ENCODE measurements at places on chromosomes 11 and 22.
A peak's percentile ranks its signal among the peaks of the same experiment; 100 is the strongest.

DNA sequence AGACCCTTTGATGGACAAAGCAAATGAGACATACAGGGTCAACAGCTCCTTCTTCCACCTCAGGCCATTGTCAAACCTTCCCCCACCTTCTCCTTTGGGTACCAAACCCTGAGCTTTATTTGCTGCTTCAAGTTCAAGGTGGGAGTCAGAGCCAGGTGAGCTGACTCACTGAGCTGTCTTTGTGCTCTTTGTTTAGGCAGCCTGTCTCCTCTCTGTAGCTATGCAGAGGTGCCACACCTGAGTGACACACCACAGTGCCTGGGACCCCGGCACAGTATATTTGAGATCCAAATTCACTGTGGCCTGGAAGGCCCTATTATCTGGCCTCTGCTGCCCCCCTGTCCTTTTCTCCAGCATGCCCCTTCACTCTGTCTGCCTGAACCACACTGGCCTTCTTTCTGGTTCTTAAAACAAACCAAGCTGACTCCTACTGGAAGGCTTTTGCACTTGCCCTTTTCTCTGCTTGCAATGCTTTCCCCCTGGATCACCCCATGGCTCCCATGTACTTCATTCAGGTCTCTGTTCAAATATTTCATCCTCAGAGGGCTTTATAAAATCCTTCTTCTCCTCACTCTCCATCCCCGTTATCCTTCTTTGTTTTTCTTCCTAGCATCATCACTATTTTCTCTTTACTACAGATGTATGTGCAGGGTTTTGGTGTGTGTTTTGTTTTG is 16.1 kb downstream of the LMO2 start:
- no peak for DNase-seq

DNA sequence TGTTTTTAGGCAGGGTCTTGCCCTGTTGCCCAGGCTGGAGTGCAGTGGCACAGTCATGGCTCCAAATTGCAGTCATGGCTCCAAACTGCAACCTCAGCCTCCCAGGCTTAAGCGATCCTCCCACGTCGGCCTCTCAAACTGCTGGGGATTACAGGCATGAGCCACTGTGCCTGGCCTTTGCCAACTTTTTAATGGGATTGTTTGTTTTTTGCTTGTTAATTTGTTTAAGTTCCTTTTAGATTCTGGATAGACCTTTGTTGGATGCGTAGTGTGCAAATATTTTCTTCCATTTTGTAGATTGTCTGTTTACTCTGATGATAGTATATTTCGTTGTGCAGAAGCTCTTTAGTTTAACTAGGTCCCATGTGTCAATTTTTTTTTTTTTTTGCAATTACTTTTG is 10.0 kb upstream of the SCGB1D1 start:
- no peak for DNase-seq

DNA sequence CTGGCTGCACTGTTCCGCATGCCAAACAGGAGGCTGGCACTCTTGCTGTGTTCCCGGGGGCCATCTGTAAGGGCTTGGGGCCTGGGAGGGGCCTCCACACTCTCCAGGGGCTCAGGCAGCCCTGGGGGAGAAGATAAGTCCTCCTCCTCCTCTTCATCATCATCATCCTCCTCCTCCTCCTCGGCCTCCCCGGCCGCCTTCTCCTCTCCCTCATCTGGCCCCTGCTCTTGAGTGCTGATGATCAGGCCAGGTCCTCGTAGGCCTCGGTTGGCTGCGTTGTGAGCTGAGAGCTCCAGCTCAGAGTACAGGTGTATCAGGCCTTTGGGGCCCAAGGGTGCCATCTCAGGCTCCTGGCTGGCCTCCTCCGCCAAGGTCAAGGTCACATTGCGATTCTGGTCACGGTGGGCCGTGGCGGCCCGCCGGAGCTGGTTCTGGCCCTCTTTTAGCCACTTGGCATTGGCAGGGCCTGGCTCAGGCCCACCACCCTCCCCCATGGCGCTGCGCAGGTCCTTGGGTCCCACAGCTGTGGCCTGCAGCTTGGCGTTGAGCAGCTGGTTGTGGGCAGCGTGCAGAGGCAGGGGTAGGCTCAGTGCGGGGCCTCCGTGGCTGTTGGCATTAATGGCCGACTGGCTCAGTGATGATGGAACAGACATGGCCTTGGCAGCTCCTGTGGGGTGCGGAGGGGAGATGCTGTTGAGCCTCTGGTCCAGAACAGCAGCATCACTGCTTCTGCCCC is 8.0 kb downstream of the APBB1 start:
- DNase-seq = no peak

- no peak for DNase-seq
Observed at GRCh38 chr22:19518635-19519034, 5.6 kb downstream of the CLDN5 start.

- no peak for DNase-seq
Observed at GRCh38 chr11:109794501-109794900, 298.7 kb upstream of the ZC3H12C start.

DNA sequence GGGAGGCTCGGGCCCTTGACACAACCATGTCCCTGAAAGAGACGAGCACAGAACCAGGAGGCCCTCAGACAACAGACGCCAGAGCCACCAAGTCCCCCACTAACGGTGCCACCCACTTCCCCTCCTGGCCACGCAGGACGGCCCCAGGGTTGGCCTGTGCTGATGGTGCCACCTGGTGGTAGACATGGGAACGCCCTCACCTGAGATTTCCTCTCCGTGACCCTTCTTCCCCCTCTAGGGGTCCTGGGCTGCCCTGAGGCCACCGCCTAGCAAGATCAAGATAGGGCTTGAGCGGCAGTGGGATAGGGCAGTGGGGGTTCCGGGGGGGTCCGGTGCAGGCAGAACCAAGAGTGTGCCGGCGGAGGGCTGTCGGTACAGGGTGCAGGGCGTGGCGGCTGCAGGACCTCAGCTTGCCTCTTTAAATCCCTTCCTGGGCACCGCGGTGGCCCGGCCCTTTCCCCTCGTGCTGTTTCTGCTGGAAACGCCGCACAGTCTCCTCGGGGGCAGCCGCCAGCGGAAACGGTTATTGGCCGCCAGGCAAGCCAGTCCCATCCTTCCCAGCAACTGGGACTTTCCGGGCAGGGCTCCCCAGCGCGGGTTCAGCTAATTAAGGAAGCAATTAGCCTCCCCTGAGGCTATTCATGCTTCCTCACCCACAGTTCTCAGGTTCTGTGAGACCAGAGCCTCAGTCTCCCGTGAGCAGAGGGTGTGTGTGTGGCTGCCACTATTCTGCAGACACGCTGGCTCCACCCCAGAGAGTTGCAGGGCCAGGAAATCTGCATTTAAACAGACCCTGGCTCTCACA is 5.5 kb upstream of the NFAM1 start:
- DNase-seq = peak; percentile 87

- no peak for DNase-seq
Observed at GRCh38 chr11:60348116-60348515, 21.1 kb downstream of the MS4A6E start.

GRCh38 chr11:102457865-102458264 is 5.3 kb upstream of the TMEM123 start:
- no peak for DNase-seq

DNA sequence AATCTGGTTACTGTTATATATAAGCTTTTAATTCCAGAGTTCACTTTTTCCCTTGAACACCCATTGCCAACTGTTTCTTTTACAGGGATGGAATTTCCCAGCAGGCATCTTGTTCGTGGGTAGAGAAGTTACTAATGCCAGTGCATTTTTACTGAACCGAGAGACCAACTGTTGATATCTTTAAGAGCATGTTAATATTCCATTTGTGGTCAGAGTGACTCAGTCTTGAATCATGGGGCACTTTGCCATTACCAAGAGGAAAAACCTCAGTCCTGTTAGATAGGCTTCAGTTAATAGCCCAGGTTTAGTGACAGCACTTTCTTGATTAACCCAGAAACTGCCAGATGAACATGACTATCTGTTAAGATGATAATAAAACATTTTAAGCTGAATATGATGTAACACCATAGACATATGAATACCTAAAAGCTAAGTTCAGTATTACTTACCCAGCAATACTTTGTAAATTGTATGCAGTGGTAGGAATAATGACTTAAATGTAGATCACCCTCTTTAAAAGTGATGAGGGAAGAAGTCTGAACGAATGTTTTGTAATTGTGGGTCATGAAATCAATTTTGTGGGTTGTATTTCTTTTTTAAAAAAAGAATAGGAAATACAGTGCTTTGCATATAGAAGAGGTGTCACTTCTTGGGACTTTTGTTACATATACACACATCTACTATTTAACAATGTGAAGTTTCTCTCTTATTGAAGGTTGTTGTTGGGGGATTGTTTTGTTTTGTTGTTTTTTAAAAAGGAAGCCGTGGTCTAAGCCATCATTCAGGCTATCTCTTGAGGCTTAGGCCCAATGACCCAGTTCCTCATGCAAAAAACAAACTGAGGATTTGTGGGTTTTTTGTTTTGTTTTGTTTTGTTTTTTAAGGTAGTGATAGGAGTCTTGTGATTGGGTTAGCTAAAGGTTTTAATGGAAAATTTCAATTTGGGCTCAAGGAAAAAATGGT is 79.2 kb upstream of the GRIK4 start:
- no peak for DNase-seq

DNA sequence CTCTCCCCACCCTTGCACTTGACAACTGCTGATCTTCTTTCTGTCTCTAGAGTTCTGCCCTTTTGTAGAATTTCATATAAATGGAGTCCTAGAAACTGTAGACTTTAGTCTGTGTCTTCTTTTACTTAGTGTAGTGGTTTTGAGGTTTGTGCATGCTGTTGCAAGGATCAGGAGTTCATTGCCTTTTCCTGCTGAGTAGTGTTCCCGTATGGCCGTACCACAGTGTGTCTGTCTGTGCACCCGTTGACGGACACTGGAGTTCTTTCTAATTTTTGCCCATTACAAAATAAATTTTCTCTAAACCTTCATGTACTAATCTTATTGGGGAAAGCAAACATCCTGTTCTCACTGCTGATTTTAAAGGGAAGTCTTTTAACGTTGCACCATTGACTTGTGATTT is 138.1 kb downstream of the TBC1D22A start:
- DNase-seq = no peak

- DNase-seq = no peak
Observed at GRCh38 chr11:32723332-32723731, 71.1 kb downstream of the CCDC73 start.

- DNase-seq = no peak
Observed at GRCh38 chr11:81497202-81497804, 1236.4 kb downstream of the FAM181B start.

DNA sequence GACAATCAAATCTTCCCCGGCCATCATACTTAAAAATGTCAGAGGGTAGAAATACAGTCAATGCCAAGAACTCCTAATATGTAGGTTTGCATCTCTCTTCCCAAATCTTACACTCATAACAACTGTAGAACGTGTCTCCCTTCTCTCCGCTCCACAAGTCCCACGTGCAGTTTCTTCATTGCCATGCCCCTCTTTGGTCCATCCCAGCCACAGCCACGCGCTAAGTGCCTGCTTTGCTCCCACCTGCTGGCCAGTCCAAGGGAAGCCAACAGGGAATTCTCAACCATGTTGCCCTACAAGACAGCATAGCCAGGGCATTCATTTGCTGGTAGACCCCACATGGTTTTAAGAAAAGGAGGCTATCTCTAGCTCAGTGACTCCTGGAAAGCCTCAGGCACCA is 420.6 kb upstream of the ISX start:
- DNase-seq = no peak

DNA sequence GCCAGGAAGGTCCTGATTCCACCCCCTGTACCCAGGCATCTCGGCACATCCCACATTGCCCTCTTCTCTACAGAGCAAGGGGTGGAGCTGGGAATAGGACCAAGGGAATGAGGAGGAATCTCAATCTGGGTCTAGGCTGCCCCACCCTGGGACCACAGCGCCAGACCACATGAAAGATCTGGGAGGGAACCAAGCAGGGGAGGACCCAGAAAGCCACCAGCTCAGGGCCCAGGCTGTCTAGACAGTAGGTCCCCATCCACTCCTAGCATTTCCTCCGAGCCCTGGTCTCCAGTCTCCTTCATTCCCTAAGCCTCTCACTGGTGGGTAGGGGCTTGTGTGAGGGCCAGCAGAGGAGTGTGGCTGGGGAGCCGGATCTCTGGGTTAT is 11.6 kb downstream of the PHLDB1 start:
- peak; percentile 12 for DNase-seq

DNA sequence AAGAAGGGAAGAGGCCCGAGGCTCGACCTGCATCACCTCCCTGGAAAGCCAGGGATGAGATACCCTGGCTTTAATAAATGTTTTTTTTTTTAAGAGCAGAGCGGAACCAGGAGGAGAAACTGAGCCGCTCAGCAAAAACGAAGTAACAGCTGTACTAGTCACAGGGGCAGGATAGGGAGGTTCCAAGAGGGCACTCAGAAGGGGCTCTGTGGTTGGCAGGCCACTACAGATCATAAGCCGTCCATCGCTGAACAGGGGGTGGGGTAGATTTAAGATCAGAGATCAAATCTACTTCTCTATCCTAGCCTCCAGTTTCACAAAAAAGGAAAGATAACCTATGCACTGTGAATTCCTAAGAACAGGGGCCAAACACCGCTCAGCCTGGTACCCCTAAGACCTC is 625 bp downstream of the EIF3D start:
- DNase-seq = no peak

DNA sequence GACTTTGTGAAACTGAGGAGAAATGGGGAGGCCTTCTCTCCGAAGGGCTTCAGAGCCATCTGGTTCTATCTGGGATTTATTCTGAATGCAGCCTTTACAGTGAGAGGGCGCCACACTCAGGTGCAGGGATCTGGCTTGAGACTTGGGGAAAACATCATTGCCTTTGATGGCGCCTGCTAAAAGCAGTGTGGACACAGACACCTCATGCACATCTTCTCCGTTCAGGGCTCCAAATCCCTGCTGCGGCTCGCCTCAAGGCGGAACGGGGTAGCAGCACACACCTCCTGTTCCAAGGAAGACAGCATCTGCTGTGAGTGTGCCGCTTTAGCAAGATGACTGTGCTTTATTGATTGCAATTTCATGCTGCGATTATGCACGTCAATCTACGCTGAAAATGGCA is 37.1 kb upstream of the OLFML1 start:
- peak; percentile 58 for DNase-seq

- DNase-seq = peak; percentile 49
Observed at GRCh38 chr22:39664485-39665200, 94.1 kb downstream of the CACNA1I start.

DNA sequence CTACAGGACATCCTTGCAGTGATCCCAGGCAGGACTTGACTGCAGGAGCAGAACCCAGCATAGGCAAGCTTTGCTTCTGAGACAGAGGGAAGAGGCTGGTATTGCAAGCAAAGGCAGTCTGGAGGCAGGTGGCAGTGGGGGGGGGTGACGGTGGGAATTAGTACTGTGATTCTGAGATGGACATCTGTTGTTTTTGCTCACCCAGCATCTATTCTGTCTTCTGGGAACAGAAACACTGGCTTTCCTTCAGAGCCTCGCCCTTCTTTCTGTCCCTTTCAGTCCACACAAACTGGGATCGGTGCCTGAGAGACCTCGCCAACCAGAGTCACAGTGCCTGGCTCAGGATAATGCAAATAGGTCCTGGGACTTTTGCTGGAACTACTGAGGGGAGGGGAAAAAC is 31.2 kb upstream of the RASL10A start:
- peak; percentile 58 for DNase-seq
